ENCODE measurements at places on chromosomes 4 and X. TPM values are rescaled to one million over a fixed set of nuclear protein-coding genes. Genes with fewer than 3 reads are reported as not detected.
A peak's percentile ranks its signal among the peaks of the same experiment; 100 is the strongest.

DNA sequence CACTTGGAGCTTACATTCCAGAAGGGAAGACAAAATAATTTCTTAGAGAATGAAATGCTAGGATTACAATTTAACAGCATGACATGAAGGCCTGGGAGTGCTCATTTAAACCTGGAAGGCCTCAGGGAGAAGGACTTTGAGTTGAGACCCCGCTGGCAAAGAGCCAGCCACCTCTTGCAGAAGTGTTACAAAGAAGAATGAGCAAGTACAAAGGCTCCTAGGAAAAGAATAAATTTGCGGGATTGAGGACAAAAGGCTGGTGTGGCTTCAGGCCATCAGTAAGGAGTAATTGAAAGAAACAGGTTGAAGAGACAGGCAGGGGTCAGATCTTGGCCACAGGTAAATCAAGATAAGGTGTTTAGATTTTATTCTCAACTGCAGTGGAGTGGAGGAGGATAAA, 3.1 kb upstream of the ELOVL6 start:
- H3K4me1 ChIP-seq = peaks cover 41% of the 10 kb centered on the region
- no peaks in the 10 kb centered on the region for H3K36me3 ChIP-seq
- DNase-seq = no peak

GRCh38 chrX:24149351-24150050, at the start of gene ZFX:
Gene ZFX (plus strand): TSS chrX:24149729. CDS start chrX:24172743, 23,014 bp downstream.
- no peaks in the 10 kb centered on the region for H3K36me3 ChIP-seq
- H3K27ac ChIP-seq = peak within 1 kb of the TSS; percentile 95
- H3K4me3 ChIP-seq = peak within 1 kb of the TSS; percentile 79
- H3K27me3 ChIP-seq = no peaks in the 10 kb centered on the region
- peak; percentile 9 for DNase-seq

DNA sequence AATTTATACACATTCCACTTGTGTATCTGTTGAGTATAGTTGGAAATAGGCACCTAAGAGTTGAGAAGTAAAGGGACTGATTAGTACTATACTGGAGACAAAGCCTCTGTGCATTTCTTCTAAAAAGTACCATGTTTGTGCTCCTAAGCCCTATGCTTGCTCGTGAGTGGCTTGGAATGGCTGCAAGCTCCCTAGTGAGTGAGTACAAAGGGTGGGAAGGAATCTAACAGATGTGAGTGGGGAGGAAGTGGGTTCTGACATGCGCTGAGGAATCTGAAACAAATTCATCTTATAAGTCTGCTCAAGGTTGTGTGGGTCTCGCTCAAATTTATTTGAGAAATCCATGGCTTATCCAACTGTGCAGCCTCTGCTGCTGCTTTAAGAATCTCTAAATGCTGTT, 13.3 kb downstream of the SPCS3 start:
- H3K27me3 ChIP-seq = no peaks in the 10 kb centered on the region
- H3K36me3 ChIP-seq = peaks cover 13% of the 10 kb centered on the region
- no peaks in the 10 kb centered on the region for H3K4me1 ChIP-seq
- H3K4me3 ChIP-seq = no peak overlapping the region
- no peak overlapping the region for H3K27ac ChIP-seq
- DNase-seq = no peak

DNA sequence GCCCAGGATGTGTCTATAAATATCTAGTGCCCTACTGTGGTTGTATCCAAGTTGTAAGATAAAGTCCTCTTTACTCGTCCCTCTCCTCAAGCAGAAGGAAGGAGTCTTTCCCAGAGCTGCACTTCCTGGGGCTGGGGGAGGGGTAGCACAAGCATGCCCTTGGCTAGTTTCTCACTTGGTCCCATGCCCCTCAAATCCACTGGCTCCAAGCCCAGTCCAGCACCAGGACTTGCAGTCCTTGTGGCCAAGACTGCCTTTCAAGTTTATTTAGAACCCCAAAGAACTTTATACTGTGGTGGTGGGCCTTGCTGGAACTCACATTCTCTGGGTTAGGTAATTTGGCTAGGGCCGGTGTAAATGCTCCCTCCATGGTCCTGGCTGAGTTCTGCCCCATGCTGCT, 43.2 kb upstream of the SLC10A4 start:
- no peak for DNase-seq
- H3K27me3 ChIP-seq = no peaks in the 10 kb centered on the region
- no peak overlapping the region for H3K27ac ChIP-seq
- H3K4me1 ChIP-seq = no peaks in the 10 kb centered on the region
- H3K4me3 ChIP-seq = no peak overlapping the region
- H3K36me3 ChIP-seq = no peaks in the 10 kb centered on the region

DNA sequence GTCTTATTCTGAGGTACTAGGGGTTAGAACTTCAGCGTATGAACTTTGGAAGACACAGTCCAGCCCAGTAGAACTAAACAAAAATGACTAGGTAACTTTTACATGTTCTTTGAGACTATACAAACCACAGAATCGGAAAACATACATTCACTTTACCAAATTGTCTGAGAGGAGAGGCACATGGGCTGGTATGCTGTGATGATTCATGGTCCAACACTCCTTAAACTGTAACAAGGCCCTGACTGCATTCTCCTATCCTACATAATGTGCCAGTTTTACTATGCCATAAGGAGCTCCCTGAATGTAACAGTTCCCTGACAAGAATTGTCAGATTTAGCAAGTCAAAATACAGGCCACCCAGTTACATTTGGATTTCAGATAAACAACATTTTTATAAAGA, 640.0 kb downstream of the RAB28 start:
- H3K4me1 ChIP-seq = peaks cover 6% of the 10 kb centered on the region
- H3K4me3 ChIP-seq = no peak overlapping the region
- DNase-seq = no peak
- H3K27me3 ChIP-seq = no peaks in the 10 kb centered on the region
- H3K36me3 ChIP-seq = no peaks in the 10 kb centered on the region

DNA sequence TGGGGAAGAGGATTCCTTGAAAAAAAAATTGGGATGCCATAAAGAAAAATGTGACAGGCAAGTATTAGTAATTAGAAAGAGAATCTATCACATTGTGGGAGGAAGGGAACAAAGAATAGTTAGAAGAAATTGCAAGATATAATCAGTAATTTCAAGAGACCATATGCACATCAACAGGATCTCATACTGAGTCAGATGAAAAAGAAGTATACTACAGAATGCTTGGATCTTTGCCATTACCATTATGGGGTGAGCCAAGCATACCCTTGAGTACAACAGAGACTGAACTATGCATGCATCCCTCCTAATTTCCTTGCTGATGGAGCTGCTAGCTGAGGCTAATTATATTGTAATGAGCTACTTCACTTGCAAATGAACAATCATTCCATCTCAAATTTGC, 287.6 kb downstream of the PAPSS1 start:
- no peak for DNase-seq
- H3K4me1 ChIP-seq = no peaks in the 10 kb centered on the region
- no peak overlapping the region for H3K4me3 ChIP-seq

GRCh38 chrX:44265559-44265958, 77.9 kb downstream of the EFHC2 start:
- no peaks in the 10 kb centered on the region for H3K4me1 ChIP-seq
- H3K36me3 ChIP-seq = no peaks in the 10 kb centered on the region
- no peak overlapping the region for H3K4me3 ChIP-seq
- H3K27ac ChIP-seq = no peak overlapping the region
- DNase-seq = no peak

- H3K27ac ChIP-seq = no peak overlapping the region
- no peaks in the 10 kb centered on the region for H3K27me3 ChIP-seq
- H3K36me3 ChIP-seq = no peaks in the 10 kb centered on the region
Observed at GRCh38 chr4:110411574-110412011, 64.4 kb upstream of the ENPEP start.

DNA sequence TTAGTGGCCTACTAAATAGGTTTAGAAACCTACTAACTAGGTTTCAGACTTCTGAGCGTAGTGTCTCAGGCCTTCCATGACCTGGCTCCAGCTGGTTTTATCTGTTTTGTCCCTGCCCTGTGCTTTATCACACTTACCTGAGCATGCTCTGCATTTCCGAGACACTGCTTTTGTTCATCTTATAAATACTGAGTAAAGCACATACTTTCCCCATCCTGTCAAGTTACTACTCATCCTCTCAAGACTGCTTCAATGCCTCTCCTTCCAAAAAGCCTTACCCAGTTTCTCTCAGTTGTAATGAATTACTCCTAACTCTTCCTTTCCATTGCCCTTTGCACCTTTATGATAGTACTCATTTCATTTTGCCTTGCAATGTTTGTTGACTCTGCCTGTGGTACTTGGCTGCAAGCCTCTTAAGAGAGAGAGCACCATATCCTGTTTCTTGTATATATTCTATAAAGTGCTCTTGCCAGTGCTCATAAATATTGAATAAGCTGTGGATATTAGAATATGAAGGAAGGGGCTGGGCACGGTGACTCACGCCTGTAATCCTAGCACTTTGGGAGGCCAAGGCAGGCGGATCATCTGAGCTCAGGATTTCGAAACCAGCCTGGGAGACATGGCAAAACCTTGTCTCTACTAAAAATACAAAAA, 34.4 kb downstream of the SLAIN2 start:
- peaks cover 15% of the 10 kb centered on the region for H3K4me1 ChIP-seq
- peak; percentile 58 for DNase-seq
- no peak overlapping the region for H3K4me3 ChIP-seq
- no peaks in the 10 kb centered on the region for H3K27me3 ChIP-seq
- H3K36me3 ChIP-seq = no peaks in the 10 kb centered on the region

GRCh38 chrX:2500091-2500802, 529 bp downstream of the DHRSX start:
- peak overlapping the region; percentile 92 for H3K27ac ChIP-seq
- H3K4me3 ChIP-seq = peak overlapping the region; percentile 91
- H3K4me1 ChIP-seq = peaks cover 55% of the 10 kb centered on the region
- peaks cover 2% of the 10 kb centered on the region for H3K36me3 ChIP-seq
- peak; percentile 18 for DNase-seq

- DNase-seq = peak; percentile 48
- peaks cover 5% of the 10 kb centered on the region for H3K4me1 ChIP-seq
- no peak overlapping the region for H3K27ac ChIP-seq
Observed at GRCh38 chr4:186657764-186658163, 65.9 kb downstream of the FAT1 start.

DNA sequence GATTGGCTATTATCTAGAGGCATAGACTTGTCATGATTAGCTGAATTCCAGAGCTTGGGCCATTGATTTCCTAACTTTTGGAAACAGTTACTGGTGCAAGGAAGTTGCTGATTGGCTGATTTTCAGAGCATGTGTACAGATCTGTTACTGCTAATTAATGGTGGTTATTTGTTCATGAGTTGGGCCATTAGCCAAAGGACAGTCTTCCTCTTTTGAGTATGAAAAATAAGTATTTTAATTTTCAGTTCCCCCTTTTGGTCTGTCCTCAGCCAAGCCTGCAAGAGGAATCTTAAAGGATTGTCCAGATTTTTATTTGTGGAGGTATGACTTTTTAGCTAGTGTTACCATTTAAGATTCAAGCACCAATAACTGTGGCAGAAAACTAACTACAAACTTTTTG, 7.0 kb upstream of the DSPP start:
- no peaks in the 10 kb centered on the region for H3K27me3 ChIP-seq
- DNase-seq = no peak
- H3K27ac ChIP-seq = no peak overlapping the region
- no peaks in the 10 kb centered on the region for H3K4me1 ChIP-seq
- H3K4me3 ChIP-seq = no peak overlapping the region
- no peaks in the 10 kb centered on the region for H3K36me3 ChIP-seq

DNA sequence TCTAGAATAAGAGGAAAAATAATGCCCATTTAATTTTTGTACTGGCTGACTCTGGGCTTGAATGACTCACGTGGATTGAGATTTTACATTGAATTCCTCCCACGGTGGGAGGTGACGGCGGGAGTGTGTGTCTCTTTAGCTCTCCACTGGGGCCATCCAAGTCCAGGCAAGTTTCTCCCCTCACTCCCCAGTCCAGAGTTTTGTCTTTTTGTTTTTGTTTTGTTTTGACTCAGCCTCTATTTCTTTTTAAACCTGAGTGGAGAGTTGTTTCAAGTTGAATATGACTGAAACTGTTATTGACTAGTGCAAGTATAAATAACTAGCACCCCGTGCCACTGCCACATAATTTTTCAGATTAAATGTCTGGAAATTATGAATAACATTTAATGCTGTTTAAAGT, 13.6 kb downstream of the CHST7 start:
- no peak for DNase-seq
- no peak overlapping the region for H3K27ac ChIP-seq
- H3K4me3 ChIP-seq = no peak overlapping the region
- 0 out of 2 replicates have a peak, but pooled peaks cover 9% of the 10 kb centered on the region for H3K4me1 ChIP-seq

GRCh38 chr4:57639561-57640382, 529.6 kb upstream of the IGFBP7 start:
- H3K36me3 ChIP-seq = no peaks in the 10 kb centered on the region
- no peak for DNase-seq
- no peaks in the 10 kb centered on the region for H3K4me1 ChIP-seq

TENM3 gene
- total RNA-seq = not detected

TMEM35A gene
- not detected for total RNA-seq

WDFY3 gene
- total RNA-seq = 30.8 TPM

CYLC1 gene
- total RNA-seq = not detected

PDS5A gene
- 77.4 TPM for total RNA-seq

NUDT11 gene
- not detected for total RNA-seq

UGT2B17 gene
- not detected for total RNA-seq
